ENCODE measurements at places on chromosomes 5 and 9.
A peak's percentile ranks its signal among the peaks of the same experiment; 100 is the strongest.

DNA sequence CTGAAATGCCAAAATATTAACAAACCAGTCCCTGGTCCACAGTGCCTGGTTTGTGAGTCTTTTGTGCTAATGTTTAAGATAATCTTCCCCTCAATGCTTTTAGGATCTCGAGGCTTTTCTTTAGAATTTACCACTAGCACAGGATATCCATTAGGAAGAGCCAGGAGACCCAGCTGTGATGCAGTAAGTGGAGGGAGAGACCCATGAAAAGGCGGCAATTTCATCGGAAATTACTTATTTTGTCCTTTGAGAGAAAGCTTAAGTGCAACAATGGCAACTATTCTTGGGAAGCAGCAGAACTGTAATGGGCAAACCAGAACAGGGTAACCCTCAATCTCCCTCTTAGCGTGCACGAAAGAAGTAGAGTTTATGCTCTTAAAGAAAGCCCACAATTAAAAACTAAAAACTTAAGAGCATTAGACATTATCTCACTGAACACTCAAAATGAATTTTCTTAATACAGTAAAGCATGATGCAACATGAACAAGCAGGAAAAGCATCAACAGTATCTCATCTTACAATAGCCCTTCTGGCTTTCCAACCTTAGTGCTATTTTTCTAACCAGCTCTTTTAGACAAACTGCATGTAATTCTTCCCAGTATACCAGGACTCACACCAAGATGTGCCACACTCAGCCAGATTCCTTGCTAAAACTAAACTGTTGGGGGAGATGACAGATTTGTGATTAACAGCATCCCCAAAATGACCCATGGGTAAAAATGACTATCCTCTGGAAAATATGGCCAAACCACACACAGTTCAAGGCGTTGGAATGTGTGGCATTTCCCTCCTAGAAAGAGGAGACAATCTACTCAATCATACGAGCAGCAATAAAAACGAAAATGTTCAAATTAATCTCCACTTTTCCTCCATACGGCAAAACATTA, 36.4 kb downstream of the PWWP2A start:
- no peak for DNase-seq

- DNase-seq, result no peak
Measured at GRCh38 chr5:81097713-81098112, 135.4 kb upstream of the CKMT2 start.

DNA sequence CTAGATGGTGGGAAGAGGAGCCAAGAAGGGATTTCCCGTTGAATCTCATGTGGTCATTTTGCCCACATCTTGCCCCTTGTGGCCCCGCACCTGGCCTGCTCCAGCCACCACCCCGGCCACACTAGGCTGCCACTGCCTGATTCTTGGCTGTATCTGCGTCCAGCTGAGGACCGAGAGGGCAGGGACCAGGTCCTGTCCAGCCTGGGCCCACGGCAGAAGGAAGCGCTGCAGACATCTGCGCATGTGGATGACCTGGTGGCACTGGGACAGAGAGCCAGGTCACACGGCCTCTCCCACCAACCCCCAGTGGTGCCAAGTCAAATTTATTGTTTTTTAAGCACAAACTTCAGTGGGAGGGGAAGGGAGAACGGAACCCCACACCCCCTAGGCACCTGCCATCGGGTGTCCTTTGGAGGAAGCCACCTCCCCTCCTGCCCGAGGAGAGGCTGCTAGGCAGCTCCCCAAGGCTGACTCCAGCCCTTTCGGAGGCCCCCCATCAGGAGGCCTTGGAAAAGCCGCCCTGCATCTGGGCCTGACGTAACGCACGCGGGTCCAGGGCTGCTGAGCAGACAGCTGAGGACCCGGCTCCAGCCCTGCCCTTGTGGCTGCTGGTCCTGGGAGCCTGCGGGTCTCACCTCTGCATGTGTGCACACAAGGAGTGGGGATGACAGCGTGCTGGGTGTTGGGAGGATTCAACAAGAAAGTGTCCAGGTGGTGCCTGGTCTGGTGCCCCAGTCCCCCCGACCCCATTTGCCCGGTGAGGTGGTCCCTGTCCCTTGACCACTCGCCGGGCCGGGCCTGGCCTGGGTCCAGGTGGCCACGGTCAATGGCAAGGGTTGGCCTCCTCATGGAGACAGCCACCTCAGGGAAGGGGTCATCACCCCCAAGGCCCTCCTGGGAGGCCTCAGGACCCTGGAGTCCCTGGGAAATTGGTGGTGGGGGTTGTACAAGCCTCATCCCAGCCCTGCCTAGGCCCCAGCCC, 5.9 kb upstream of the QRFP start:
- DNase-seq, result no peak

GRCh38 chr5:78787783-78788182, 139.2 kb upstream of the LHFPL2 start:
- no peak for DNase-seq

- no peak for DNase-seq
Measured at GRCh38 chr5:172343741-172344140, 60.2 kb upstream of the UBTD2 start.

- no peak for DNase-seq
Measured at GRCh38 chr5:90134892-90135291, 274.7 kb downstream of the CETN3 start.

- DNase-seq, result no peak
Measured at GRCh38 chr9:107710953-107711352, 221.4 kb upstream of the KLF4 start.

- DNase-seq, result no peak
Measured at GRCh38 chr5:74837115-74837514, 29.1 kb downstream of the FAM169A start.

DNA sequence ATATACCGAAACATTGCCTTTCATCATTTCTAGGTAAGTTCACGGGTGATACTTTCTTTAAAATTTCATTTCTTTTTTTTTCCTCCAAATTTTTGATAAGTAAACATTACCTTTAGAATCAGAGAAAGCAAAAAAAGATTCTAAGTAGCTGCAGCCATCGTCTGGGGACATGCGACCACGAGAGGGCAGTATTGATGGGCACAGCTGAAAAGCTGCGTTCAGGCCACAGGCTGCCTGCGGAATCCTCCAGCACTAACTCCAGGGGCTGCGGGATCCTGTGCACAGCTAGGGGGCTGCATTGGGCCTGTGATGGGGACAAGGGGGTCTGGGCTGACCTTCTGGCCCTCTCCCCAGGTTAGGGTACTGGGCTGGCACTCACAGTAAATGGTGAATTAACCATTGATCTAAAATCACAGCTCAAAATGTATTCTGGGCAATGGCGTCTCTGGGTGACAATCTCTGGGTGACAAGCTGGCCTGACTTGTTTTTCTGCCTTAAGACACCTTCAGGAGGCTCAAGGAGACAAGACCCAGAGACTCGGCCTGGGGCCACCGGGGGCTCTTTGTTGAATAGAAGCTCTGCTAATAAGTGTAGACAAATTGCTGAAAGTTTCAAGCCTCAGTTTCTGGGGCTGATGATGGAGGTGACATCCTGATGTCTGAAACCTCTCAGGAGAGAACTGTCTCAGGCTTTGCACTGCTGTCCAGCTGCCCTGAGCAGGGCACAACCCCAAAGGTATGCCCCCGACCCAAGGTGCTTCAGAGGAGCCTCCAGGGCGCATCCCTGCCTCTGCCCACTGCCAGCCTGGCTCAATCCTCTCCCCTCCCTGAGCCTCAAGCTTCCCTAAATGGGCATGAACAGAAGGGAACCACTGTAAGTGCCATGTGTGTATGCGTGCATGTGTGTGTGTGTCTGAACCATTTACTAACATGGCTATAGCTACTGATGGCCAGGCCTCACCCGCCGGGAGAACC, 44.3 kb upstream of the SARDH start:
- DNase-seq, result peak; percentile 85

DNA sequence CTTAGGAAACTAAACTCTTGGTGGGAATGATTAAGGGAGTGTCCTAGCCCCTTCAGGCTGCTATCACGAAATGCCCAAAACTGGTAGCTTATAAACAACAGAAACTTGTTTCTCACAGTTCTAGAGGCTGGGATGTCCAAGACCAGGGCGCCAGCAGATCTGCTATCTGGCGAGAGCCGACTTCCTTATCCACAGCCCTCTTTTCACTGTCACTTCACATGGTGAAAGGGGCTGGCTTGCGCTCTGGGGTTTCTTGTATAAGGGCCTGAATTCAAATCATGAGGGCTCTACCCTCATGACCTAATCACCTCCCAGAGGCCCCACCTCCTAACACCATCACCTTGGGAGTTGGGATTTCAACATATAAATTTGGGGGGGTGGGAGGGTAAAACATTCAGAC, 49.1 kb downstream of the IPPK start:
- no peak for DNase-seq

DNA sequence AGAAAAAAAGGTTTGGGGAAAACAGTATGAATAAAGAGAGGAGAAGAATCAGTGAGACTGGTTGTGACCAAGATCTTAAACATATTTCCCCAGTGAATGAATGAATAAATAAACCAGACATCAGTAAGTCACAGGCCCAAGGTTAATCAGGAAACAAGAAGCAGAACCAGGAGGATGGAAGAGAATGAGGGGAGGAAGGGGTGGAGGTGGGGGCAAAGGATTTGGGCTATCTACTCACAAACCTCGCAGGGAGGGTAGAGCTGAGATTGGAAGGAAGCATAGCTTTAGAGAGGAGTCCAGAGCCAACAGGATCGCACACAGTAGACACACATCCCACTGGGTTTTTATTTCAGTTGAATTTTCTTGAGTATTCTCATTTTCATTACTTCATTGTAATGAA, 47.7 kb upstream of the RICTOR start:
- no peak for DNase-seq

Data from hematopoietic multipotent progenitor cell treated with erythropoietin and hydrocortisone succinate and interleukin-3 and kit ligand, for 6 days (in vitro differentiated cells).